T-cell (primary cell): ENCODE measurements at places on chromosomes 3 and 15.

- no peak for DNase-seq
Measured at GRCh38 chr15:31237043-31237324, 89.7 kb upstream of the KLF13 start.

- DNase-seq = no peak
Measured at GRCh38 chr15:84604826-84605553, 4.2 kb downstream of the ZSCAN2 start.

GRCh38 chr3:72563690-72564370 is 284.4 kb downstream of the SHQ1 start:
- no peak for DNase-seq

DNA sequence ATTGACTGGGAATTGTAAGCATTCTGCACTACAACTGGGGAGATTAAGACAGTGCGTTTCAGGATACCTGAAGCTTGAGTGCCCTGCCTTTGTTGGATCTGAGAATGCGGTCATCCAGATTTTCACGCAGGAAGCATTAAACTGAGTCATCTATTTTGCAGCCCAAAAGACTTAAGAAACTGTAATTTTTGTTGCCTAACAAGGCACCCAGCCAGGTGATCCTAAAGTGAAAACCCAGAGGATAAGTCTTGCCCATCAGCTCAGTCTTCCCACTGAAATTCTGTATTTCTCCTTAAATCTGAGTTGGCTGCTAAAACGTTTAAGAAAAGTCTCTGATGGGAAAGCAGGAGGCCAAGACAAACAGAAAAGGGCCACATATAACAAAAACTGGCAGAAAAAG is 242.5 kb upstream of the TMCO5A start:
- DNase-seq = no peak

- no peak for DNase-seq
Measured at GRCh38 chr3:138412821-138413551, 21.4 kb upstream of the ESYT3 start.

GRCh38 chr15:80350941-80351610 is 53.1 kb upstream of the ARNT2 start:
- no peak for DNase-seq

DNA sequence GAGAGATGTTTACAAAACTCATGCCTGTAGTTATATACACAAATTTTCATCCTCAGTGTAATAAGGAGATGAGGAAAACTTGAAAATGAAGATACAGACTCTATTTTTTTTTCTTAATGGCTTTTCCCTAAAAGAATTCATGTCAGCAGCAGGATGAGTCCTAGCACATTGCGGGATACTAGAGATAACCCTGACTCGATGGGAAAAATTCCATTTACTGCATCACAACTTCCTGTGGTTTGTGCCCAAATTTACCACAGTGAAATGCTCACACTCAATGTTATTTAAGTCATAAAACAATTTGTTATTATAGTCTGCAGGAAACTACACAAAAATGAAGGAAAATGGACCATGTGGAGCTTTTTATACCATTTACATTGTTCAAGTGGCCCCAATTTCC is 581.9 kb upstream of the ZNF717 start:
- no peak for DNase-seq

GRCh38 chr3:170862618-170863374 is 7.2 kb downstream of the RPL22L1 start:
- no peak for DNase-seq

GRCh38 chr15:28896951-28897350 is 11.2 kb downstream of the APBA2 start:
- DNase-seq = no peak

GRCh38 chr3:47197287-47197686 is 33.4 kb upstream of the SETD2 start:
- no peak for DNase-seq

DNA sequence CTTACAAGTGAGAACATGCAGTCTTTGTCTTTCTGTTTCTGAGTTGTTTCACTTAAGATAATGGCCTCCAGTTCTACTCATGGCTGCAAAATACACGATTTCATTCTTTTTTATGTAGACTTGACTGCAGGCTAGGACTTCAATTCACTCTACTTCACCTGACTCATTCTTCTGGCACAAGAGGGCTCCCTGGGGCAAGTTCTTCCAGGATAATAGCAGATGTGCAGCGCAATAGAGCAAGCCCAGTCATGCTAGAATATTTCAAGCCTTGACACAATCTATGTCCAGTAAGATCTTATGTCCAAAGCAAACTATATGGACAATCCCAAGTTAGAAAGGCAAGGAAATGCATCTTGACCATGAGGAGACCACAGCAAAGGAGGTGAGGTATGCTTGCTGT is 211.7 kb upstream of the GADL1 start:
- DNase-seq = no peak

GRCh38 chr3:100893108-100893507 is 100.1 kb downstream of the ABI3BP start:
- DNase-seq = no peak

- no peak for DNase-seq
Measured at GRCh38 chr3:123229145-123229544, 27.4 kb downstream of the SEC22A start.

GRCh38 chr3:179853176-179853575 is 183.6 kb downstream of the PEX5L start:
- no peak for DNase-seq

DNA sequence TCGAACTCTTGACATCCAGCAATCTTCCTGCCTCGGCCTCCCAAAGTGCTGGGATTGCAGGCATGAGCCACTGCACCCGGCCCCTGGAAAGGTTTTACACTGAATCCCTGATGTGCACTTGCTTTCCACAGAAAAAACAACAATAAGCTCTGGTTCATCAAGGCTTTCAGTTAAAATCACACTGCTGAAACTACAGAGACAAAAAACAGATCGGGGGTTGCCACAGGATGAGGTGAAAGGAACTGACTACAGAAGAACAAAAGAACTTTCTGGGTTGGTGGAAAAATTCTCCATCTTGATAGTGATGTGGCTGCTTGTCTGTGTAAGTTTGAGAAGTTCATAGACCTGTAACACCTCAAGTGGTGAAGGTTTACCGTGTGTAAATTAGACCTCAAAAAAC is 2.9 kb downstream of the RAB43 start:
- DNase-seq = peak; percentile 69

- no peak for DNase-seq
Measured at GRCh38 chr3:160265088-160265487, 39.9 kb downstream of the C3orf80 start.

GRCh38 chr15:49110158-49110944 is 45.0 kb downstream of the COPS2 start:
- no peak for DNase-seq

- DNase-seq = no peak
Measured at GRCh38 chr3:148439254-148439822, 258.4 kb upstream of the AGTR1 start.

DNA sequence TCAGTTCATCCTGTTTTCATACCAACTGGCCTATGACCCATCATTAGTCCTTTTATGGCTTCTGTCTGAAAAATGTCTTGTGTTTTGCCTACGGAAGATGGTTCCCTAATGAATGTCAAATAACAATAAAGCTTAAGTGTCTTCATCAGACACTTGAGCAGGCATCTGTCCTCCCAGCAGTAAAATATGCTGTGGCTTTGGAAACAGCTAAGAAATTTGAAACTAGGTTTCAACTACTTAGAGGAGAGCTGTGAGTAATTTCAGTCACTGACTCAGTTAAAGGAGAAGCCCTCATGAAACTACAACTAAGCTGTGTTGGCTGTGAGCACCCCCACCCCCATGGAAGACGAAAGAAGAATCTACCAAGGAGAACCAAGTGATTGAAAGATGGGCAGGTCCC is 409.4 kb upstream of the PPP2R3A start:
- DNase-seq = no peak

GRCh38 chr3:5565026-5565425 is 377.5 kb downstream of the EDEM1 start:
- no peak for DNase-seq

DNA sequence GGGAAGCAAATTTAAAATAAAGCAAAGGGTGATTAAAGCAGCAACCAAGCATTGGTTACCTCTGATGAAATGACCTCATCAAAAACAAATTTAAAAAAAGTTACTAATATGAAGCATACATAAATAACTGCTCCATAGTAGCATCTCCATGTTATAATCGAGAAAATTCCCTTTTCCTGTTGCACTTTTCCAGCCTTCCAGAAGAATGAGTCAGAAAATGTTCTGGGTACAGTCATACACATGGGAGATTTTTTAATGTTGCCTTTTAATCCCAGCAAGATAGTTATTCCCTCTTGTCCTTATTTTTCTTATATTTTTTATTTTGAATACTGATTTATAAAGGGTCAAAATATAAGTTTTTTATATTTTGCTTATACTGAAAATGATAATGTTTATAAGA is 2.6 kb upstream of the TMCO5A start:
- no peak for DNase-seq

GRCh38 chr3:171178714-171179113 is 152.2 kb upstream of the SLC2A2 start:
- no peak for DNase-seq

GRCh38 chr3:123621186-123621849 is 36.5 kb upstream of the HACD2 start:
- DNase-seq = no peak

- no peak for DNase-seq
Measured at GRCh38 chr3:144923046-144923775, 951.6 kb downstream of the DIPK2A start.

GRCh38 chr3:133572158-133573053 is 1.1 kb upstream of the CDV3 start:
- DNase-seq = no peak

GRCh38 chr3:185082149-185082548 is 70.7 kb downstream of the C3orf70 start:
- no peak for DNase-seq

DNA sequence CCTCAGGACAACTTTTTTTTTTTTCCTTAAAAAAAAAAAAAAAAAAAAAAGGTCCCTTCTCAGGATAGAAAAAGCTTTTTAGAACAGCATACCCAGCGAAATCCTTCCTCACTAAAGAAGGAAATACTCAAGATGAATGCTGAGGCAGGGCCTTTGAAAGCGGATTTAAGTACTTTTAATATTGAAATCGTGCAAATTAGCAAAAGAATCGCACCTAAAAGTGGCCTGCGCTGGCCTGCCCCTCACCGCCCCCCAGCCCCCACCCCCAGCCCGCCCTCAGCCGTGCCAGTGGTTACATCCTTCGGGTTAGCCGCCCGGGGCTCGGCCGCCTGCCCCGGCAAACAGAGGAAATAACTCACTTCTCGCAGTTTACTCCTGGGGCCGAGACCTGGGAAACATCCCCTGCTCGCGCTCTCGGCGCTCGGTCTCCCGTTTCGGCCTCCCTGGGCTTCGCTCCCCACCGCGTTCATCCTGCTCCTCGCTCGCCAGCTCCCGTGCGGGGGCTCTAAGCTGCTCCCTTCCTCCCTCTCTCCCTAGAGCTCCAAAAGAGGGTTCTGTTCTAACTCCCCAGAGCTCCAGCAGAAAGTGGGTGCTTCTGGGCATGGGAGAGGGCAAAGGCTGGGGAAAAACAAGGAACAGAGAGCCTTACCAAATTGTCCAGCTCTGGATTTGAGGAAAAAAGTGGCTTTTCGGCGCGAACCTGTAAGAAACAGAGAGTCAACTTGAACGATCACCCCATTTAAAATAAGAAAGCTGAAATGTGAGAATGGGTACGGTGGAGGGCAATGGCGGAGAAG is 5.2 kb downstream of the MEIS2 start:
- DNase-seq = no peak

DNA sequence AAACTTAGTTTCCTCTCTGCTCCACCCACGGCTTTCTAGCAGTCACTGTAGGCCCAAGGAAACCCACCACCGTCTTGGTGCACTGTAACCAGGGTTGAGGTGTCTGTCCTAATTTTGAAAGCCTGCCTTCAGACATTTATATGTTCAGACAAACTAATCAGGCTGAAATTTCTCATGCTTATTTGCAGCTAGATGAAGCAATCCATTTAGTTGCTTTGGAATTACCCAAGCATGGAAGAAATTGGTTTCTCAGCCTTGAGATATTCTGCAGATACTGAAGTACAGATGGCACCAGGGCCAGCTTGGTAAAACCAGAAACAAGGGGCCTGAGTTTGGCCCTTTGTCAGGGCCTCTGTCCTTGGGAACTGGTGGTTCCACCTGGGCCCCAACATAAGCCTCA is 105.4 kb downstream of the CACNA1D start:
- no peak for DNase-seq

GRCh38 chr3:15040844-15041243 is 24.3 kb downstream of the MRPS25 start:
- no peak for DNase-seq

GRCh38 chr3:74357881-74358280 is 256.6 kb downstream of the CNTN3 start:
- no peak for DNase-seq

- no peak for DNase-seq
Measured at GRCh38 chr3:124504332-124505059, 225.8 kb upstream of the UMPS start.

DNA sequence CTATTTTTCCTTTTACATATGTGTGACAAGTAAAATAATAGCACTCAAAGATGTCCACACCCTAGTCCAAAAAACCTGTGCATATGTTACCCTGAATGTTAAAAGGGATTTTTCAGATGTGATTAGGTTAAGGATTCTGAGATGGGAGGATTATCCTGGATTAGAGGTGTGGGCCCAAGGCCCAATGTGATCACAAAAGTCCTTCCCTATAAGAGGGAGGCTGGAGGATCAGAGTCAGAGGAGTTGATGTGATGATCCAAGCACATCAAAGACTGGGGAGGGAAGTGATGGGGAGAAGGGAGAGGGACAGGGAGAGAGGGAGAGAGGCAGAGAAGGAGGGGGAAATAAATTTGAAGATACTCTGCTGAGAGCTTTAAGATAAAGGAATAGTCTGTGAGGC is 512.6 kb downstream of the PLOD2 start:
- DNase-seq = no peak

- DNase-seq = no peak
Measured at GRCh38 chr3:117788061-117788460, 1078.5 kb downstream of the TUSC7 start.

- no peak for DNase-seq
Measured at GRCh38 chr3:7630925-7631324, 770.0 kb downstream of the GRM7 start.

- no peak for DNase-seq
Measured at GRCh38 chr15:93058128-93058527, 30.9 kb downstream of the RGMA start.
